Right lung (tissue), 10 donors: ENCODE measurements at places on chromosomes 2 and 18. TPM values are rescaled to one million over a fixed set of nuclear protein-coding genes. Genes with fewer than 3 reads are reported as not detected.

The ACMSD gene
- polyA plus RNA-seq = 1.6 TPM

The BUB1 gene
- polyA plus RNA-seq = 28.9 TPM

- no peak for DNase-seq
Measured at GRCh38 chr2:170321526-170321925, 143.6 kb downstream of the MYO3B start.

DNA sequence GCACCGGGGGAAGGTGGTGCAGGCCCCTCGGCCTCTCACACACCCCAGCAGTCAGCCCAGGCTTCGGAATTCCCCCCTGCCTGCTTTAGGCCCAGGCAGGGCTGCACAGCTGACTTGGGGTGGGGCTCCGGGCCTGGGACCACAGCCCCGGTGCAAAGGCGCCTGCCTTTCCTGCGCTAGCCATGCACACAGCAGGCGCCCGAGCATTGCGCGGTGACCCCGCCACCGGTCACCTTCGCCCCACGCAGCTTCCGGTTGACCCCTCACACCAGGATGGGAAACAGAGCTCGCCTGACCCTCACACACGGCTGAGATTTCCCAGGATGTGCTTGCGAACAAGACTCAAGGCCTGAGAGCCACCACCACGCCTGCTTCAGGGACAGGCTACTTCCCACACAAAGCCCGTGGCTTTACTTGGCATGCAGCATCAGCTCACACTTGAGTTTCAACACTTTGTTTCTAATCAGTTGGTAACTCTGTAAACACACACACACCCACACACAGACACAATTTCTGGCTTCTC lies 46.0 kb downstream of the SLC66A2 start:
- no peak for DNase-seq

DNA sequence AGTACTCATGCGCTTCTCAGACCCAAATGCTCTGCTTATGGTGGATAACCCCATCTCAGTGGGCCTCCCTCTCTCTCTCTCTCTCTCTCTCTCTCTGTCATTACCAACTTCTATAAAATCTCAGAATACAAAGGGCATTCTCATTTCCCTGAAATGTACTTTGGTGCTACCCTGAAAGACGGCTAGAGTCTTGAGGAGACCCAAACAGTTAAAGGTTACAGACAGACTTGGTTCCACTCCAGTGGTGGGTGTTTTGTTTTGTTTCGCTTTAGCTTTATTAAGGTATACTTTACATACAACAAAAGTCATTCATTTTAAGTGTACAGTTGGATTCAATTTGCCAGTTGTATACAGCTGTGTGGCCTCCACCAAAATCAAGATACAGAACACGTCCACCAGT lies 60.9 kb downstream of the BCL11A start:
- DNase-seq = no peak

DNA sequence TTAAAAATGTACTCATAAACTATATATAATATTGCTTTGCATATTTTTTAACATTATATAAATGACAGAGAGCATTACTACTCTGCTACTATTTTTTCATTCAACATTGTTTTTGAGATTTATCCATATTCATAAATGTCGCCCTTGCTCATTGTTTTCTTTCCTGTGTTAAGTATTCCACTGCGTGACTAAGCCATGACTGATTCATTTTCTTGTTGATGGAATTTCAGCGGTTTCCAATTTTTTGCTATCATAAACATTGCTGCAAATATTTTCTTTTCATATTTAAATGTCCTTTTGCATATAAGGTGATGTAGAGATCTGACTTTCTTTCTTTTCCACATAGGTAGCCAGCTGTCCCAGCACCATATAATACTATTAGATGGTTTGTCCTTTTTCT lies 57.6 kb downstream of the SFXN5 start:
- DNase-seq = no peak

The TMEM200C gene
- polyA plus RNA-seq = 2.6 TPM

- peak; percentile 19 for DNase-seq
Measured at GRCh38 chr2:110874453-110875383, 142.3 kb downstream of the ACOXL start.

DNA sequence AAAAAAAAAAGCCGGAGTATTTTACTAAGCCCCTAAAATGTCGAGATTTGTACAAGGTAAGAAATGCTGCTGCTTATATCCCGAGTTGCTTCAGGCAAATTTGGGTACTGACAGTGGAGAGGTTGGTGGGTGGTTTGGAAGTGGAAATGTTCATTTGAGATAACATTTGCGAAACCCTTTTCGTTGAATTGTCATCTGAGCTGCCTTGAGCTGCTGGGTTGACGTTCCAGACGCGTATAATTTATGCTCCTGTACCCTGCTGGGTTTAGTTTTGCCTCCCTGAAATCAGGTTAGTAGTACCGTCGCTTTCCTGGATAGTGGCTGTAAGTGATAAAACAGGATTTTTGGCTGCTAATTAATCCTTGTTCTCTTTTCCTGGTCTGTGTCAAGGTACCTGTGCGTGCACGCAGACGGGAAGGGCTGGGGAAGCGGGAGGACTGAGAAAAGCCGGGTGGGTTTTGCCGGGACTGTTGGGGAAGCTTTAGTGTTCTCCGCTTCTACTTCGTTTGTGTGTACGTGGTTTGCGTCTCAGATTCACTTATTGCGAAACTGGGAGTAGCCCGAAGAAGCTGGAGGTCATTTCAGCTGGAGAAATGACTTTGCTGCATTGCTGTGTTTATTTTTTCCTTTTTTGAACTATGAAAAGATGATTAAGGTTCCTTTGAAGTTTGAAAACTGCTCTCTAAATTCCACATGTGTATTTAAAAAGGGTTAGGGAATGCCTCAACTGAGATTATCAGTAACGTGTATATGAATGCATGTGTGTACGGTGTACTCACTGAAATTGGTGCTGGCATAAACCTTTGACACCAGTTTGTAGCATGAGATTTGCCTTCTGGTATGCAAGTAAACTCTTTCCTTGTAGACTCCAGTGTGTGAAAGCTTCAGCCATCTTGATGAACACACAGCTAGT lies 709 bp downstream of the UGP2 start:
- DNase-seq = peak; percentile 70

DNA sequence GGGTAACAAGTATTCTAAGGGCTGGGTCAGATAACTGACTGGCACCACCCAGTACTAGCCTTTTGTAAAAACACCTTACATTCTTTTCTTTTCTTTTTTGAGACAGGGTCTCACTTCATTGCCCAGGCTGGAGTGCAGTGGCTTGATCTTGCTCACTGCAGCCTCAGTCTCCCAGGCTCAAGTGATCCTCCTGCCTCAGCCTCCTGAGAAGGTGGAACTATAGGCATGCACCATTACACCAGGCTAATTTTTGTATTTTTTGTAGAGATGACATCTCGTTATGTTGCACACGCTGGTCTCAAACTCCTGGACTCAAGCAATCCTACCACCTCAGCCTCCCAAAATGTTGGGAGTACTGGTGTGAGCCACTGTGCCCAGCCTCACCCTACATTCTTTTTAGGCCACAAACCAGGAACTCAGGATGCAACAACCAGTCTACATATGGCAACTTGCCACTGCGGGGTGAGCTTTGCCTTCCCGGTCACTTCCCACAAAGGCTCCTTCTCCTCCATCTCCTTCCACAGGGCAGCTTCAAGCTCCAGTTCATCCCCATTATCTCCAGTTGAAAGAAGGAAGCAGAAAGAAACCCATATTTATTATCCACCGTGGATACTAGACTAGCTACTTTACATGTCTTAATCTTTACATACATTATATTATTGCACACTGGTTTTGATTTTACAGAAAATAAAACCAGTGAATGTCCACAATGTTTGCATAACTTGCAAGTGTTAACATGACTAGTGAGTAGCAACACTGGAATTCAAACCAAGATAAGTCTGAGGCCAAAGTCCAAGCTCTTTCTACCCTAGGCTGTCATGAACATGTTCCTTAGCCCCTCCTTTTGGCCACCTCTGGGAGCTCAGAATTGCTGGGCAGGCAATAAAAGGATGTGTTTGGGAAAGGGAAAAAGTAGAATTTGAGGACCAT lies 23.7 kb upstream of the AP1S3 start:
- DNase-seq = no peak

DNA sequence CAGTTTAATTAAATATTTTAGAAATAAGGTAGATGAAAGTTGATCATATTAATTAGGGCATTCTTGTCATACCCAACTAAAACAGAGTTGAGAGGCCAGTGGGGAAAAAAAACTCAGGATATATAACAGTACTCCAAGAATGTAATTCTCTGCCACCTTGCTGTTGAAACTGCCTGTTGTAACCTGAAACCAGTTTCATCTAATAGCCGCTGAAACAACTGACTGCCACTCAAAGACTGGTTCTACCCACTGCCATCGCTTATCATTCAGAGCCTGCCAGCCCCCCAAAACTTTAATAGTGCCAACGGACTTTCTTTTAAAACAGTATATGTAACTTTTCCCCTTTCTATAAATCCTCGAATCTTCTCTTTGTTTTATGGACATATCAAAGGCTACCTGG lies 37.7 kb upstream of the FSIP2 start:
- DNase-seq = no peak

- DNase-seq = no peak
Measured at GRCh38 chr2:69390471-69390870, 3.4 kb upstream of the GFPT1 start.

The SCN2A gene
- 0.41 TPM for polyA plus RNA-seq

The CHN1 gene
- 155 TPM for polyA plus RNA-seq

- no peak for DNase-seq
Measured at GRCh38 chr18:63922049-63922448, 14.3 kb downstream of the SERPINB10 start.

The DSC3 gene
- polyA plus RNA-seq = 0.10 TPM
